ENCODE measurements at places on chromosomes 4 and X. TPM values are rescaled to one million over a fixed set of nuclear protein-coding genes. Genes with fewer than 3 reads are reported as not detected.

DNA sequence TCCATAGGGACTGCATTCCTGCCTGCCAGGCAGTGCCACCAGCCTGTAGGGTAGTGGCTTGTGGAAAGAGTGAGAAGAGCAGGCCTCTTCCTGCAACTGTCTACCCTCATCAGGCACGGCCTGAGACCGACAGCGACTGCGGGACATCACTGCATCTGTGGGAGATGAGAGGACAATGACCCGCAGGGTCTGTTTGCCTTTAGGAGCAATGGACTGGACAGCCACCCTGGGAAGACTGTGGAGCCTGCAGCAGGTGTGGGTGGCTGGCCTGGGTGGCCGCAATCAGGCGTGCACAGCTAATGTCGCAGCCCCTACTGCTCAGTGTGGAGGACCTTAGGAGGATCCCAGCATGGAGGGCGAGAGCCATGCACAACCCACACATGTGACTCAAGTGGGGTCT, 227.9 kb downstream of the PTTG2 start:
- no peak overlapping the region for H3K4me3 ChIP-seq
- H3K27me3 ChIP-seq = no peaks in the 10 kb centered on the region
- no peak overlapping the region for H3K27ac ChIP-seq
- no peaks in the 10 kb centered on the region for H3K4me1 ChIP-seq
- DNase-seq = no peak

GRCh38 chrX:31543634-31544033, 471.8 kb upstream of the FTHL17 start:
- H3K4me3 ChIP-seq = no peak overlapping the region
- H3K4me1 ChIP-seq = no peaks in the 10 kb centered on the region
- H3K27ac ChIP-seq = no peak overlapping the region
- H3K36me3 ChIP-seq = no peaks in the 10 kb centered on the region

- no peaks in the 10 kb centered on the region for H3K36me3 ChIP-seq
- H3K4me3 ChIP-seq = no peak overlapping the region
- no peaks in the 10 kb centered on the region for H3K27me3 ChIP-seq
- H3K4me1 ChIP-seq = peaks cover 11% of the 10 kb centered on the region
Measured at GRCh38 chr4:40292313-40292759, 42.8 kb upstream of the CHRNA9 start.

DNA sequence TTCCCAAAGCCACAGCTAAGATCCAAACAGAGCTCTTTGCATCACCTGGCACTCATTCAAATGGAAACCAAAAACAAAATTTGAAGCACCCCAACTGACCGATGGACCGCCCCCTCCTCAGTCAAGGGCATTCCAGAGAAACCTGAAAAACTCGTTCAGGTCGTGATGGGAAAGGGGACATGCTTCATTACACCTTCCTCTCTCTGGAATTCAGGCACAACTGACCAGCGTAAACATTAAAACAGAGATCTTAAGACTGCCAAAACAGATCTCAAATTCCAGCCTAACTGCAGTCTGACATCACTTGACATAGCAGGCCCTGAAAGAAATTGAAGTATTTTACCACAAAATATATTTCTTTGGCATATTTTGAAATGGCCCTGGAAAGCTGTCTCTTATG, 28.5 kb downstream of the PTTG2 start:
- no peak overlapping the region for H3K27ac ChIP-seq
- peaks cover 4% of the 10 kb centered on the region for H3K27me3 ChIP-seq
- no peaks in the 10 kb centered on the region for H3K36me3 ChIP-seq
- DNase-seq = no peak

DNA sequence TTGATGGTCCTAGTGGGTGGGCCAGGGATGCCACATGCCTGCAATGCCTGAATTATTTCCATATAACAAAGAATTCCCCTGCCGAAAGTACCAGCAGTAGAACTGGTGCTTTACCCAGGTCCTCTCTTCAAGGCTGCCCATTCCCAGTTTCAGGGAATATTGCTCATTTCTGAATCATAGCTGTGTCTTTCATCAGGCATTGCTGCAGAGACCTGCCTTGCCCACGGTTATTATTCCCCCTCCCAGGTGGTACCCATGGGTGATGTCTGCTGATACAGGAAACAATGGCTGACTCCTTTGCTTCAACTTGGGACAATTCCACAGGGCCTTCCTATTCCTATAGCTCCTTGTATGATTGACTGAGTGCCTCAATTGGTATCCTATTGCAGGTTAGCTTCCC, 9.7 kb upstream of the IQCM start:
- no peaks in the 10 kb centered on the region for H3K27me3 ChIP-seq
- no peaks in the 10 kb centered on the region for H3K36me3 ChIP-seq
- H3K4me3 ChIP-seq = no peak overlapping the region
- no peaks in the 10 kb centered on the region for H3K4me1 ChIP-seq
- no peak overlapping the region for H3K27ac ChIP-seq

- no peaks in the 10 kb centered on the region for H3K27me3 ChIP-seq
- DNase-seq = no peak
- no peaks in the 10 kb centered on the region for H3K36me3 ChIP-seq
- no peaks in the 10 kb centered on the region for H3K4me1 ChIP-seq
- no peak overlapping the region for H3K27ac ChIP-seq
Measured at GRCh38 chr4:1666391-1666790, 17.7 kb downstream of the FAM53A start.

DNA sequence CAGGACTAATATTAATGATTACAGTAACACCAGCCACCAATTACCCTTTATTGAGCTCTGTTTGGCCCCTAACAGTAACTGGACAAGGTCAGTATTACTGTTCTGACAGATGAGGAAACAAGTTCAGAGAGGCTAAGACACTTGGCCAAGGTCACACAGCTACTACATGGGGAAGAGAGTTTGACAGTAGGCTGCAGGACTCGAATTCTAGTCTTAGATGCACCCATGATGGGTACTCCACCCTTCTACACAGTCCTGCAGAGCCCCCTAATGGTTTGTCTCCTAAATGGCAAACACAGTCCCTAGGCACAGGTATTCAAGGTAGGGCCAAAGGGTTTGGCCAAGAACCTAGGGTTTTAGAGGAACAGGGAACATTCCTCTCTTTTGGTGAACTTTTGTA, 93.9 kb downstream of the NSUN7 start:
- H3K27ac ChIP-seq = no peak overlapping the region
- no peak overlapping the region for H3K4me3 ChIP-seq
- H3K4me1 ChIP-seq = no peaks in the 10 kb centered on the region

DNA sequence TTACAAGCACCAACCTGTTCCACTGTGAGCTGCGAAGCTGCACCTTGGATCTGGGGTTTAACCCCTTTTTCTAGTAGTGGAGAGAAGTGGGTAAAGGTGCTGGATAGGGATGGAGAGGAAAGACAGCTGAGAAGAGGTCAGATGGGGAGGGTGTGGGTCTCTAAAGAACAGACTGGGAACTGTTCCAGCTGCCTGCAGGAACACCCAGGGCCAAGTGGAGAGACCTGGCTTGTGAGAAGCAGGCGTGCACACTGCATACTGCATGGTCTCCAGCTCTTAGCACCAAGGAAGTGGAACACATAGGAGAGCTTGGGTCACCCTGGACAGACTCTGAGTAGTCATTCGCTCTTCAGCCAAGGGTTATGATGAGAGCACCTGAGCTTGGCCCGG, 16.1 kb downstream of the BCOR start:
- H3K27ac ChIP-seq = no peak overlapping the region
- H3K36me3 ChIP-seq = peaks cover 80% of the 10 kb centered on the region
- no peak for DNase-seq
- no peaks in the 10 kb centered on the region for H3K27me3 ChIP-seq
- no peak overlapping the region for H3K4me3 ChIP-seq

GRCh38 chr4:88604978-88605678, 12.8 kb downstream of the HERC3 start:
- H3K4me1 ChIP-seq = peaks cover 3% of the 10 kb centered on the region
- H3K27me3 ChIP-seq = no peaks in the 10 kb centered on the region
- DNase-seq = no peak

- no peaks in the 10 kb centered on the region for H3K36me3 ChIP-seq
- DNase-seq = no peak
- no peak overlapping the region for H3K4me3 ChIP-seq
- H3K4me1 ChIP-seq = no peaks in the 10 kb centered on the region
Measured at GRCh38 chr4:138344054-138344453, 101.9 kb upstream of the SLC7A11 start.

DNA sequence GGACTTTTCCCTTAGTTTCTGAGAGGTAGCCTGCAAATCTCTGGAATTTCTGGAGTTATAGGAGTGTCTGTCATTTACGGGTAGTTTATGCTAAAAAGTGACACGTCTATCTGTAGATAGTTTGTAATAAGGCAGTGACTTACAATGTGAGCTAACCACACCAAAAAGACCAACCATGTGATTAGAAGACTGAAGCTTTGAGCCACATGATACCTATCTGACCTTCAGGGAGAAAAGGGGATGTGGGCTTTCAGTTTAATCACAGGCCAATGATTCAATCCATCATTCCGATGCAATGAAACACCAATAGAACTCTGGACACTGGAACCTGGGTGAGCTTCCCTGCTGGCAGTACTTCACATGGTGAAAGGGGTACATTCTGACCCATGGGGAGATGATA, 254.6 kb upstream of the GK2 start:
- H3K36me3 ChIP-seq = no peaks in the 10 kb centered on the region
- H3K4me3 ChIP-seq = no peak overlapping the region
- H3K4me1 ChIP-seq = no peaks in the 10 kb centered on the region
- H3K27ac ChIP-seq = no peak overlapping the region
- no peak for DNase-seq

DNA sequence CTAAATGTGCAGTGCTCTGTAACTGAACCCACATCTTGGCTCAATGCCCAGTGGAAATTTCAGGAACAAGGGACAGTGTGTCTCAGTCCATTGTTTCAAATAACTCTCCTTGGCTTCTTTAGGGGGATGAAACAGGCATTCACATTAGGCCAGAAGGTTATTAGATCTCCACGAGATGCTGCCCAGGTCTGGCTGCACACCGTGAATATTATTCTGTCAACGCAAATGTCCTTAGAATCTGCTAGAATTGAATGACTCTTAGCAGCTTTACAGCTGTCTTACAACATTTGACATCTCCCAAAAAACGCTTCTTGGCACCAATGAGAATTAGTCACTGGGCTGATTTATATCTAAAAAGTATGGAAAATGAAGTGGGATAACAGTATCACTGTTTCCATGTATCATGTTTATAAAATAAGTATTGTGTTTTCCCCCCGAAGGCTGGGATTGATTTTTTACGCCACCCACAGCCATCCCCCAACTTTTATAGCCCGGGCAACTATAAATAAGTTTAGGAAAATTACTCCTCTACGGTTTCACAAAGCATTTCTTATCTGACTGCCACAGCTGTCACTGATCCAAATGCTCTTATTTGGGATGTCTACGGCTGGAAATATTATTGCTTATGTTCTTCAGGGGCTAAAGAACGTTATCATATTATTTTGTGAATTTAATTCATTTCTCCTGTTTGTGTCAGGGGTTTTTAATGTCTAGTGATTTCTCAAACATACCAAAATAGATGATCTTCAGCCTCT, 559.7 kb upstream of the FAT1 start:
- no peak overlapping the region for H3K4me3 ChIP-seq
- H3K27me3 ChIP-seq = no peaks in the 10 kb centered on the region
- DNase-seq = no peak
- no peak overlapping the region for H3K27ac ChIP-seq

Gene FRG2
- polyA plus RNA-seq = not detected

Gene MAGEA9B
- polyA plus RNA-seq = 18.2 TPM

Gene GABRE
- 192 TPM for polyA plus RNA-seq

Gene KLHL34
- not detected for polyA plus RNA-seq

Gene RBMXL3
- polyA plus RNA-seq = not detected

Gene CHST7
- polyA plus RNA-seq = not detected

Gene ARMCX1
- polyA plus RNA-seq = 0.70 TPM

All from K562 (cell line).